A549 (cell line): ENCODE measurements at places on chromosomes 11 and 22. TPM values are rescaled to one million over a fixed set of nuclear protein-coding genes. Genes with fewer than 3 reads are reported as not detected.
A peak's percentile ranks its signal among the peaks of the same experiment; 100 is the strongest.

GRCh38 chr11:93520726-93521509, 22.3 kb downstream of the SMCO4 start:
- no peak for DNase-seq

ANO3 gene
- polyA plus RNA-seq: not detected in 3 replicates

DNA sequence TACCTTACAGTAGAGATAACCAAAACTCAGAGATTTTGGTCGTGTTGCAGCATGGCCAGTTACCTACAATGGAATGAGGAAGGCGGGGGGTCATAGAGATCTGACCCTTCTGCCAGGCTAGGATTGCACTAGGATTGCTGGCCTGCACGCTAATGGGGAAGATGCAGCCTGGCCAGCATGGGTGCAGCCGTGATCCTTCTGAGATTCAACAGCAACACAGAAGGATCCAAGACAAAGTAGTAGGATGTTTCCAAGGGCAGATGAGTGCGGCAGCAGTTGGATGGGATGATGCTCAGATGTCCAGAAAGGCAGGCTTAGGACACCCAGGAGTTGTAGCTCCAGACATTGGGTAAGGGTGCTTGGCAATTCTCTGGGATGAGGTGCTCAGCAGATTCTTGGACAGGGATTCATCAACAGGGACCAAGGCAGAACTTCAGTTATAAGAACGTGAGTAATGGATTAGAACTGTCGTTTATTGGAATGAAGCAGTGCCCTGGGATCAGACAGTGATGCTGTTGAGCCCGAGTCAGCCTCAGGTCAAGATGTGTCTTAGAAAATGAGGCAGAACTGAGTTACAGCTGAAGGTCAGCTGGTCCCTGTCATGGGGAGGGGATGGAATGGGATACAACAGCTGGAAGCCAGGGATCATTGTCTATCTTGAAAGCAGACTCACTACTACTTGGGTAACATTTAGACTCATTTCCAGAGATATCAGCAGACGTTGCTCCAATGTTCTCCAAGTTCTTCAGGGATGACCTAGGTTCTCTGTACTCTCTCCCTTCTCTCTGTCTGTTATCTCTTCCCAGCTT, 71.0 kb downstream of the PARVA start:
- no peak for DNase-seq

- peak; percentile 38 for DNase-seq
These were observed 3.6 kb upstream of the TBC1D22A start for GRCh38 chr22:46758867-46759290.
